DMS 273 treated with DMSO at 0.1 percent for 48 hours (cell line): ENCODE measurements at places on chromosomes 12 and 14.
A peak's percentile ranks its signal among the peaks of the same experiment; 100 is the strongest.

DNA sequence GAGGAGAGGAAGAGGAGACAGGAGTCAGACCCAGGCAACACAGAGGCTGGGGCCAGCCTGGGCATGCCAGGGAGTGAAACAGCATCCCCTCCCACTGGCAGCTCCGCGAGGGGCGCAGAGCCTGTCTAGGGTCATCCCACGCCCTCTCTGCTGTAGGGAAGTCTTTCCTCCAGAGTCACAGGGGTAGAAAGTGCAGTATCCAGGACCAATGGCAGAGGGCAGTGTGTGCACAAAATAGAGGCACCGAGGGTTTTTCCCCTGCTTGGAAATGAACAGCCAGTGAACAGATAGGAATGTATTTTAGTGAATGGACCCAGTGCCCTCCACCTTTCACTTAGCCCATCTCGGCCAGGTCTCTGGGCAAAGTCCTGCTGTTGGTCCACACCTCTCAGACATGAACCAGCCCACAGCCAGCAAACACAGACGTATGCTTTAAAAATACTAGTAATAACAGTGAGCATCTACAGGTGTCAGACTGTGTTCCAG is 9.4 kb upstream of the KRT74 start:
- DNase-seq: peak; percentile 33

DNA sequence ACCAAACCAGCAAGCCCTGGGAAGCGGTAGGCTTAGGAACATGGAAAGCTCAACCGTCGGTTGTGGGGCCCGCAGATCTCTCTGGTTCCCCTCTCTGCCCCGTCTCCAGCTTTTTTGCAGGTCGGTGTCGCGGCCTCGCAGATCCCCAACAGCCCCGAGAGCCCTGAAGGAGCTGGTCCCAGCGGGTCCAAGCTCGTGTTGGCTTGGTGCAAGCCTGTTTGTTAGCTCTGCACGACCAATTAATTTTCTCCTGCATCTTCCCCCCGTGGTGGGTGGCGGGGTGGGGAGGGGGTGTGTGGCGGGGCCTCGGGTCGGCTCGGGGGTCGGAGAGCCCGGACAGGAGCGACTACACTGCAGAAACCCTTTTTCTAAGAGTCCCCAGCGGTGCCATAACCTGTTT is 449 bp upstream of the SLC24A4 start:
- DNase-seq: no peak

DNA sequence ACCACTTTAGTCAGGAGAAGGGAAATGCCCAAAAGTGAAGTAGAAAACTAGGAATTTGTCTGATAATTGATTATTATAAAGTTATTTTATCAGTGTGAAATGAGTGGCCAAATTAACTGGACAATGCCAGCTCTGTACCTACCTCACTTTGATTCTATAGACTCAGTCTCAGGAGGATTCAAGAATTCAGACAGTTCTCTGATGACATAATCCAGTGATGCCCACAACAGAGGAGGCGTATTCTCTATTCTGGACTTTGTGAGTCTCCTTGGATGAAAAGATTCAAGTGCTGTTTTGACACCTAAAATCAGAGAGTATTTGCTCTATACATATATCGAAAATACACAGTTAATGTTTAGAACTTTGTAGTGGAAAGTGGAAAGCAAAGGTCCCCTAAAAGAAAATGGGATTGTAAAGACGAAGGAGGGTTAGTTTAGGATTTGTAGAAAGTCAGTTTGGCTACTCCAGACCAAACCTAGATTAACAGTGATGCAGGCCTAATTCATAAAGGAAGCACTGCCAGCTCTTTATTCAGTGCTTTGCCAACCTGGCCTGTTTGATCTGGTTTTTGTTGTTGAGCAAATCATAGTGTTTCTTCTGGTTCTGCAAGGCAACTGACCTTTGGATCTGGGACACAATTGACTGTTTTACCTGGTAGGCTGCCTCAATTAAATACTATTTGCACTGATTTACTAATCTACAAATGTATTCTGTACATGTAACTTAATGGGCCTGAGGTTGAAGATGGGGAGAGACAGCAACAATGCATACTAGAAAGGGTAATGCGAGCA is 67.4 kb downstream of the DAD1 start:
- no peak for DNase-seq

- no peak for DNase-seq
Measured at GRCh38 chr14:86723254-86723624, 1193.3 kb downstream of the FLRT2 start.

- DNase-seq: no peak
Measured at GRCh38 chr14:55912344-55912743, 205.9 kb upstream of the PELI2 start.

DNA sequence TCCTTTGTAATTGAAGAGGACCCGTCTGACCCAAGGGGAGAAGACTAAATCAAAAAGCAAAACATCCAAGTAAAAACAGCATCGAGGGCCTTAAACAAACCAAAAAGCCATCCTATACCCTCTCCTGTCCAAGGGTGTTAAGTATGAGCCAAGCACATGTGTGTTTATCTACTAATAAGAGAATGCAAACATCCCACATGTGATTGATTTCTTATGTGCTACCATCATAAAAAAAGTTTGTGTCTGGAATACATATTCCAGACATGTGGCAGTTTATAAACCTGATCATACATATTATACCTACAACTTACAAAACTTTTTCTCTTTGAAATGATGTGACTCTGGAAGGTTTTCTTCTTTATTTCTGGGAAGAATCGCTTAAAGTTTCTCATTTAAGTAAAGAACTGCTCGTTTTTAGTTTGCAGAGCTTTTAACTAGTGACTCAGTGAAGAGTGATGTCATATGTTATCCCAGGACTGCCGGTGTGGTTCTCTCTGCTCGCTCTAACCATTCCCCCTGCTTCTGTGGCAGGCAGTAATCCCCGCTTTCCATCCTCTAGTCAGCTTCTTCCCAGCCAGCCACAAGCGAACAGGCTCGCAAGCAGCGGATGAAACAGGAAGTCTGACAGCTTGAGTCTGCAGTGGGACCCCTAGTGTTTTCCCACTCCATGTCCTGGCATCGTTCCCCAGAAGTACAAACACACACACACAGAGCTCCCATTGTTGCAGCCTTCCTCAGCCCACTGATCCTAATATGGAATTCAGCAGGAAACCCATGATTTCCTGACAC is 431 bp upstream of the RHOJ start:
- peak; percentile 23 for DNase-seq

- DNase-seq: no peak
Measured at GRCh38 chr14:103633391-103633790, 4.4 kb downstream of the KLC1 start.

DNA sequence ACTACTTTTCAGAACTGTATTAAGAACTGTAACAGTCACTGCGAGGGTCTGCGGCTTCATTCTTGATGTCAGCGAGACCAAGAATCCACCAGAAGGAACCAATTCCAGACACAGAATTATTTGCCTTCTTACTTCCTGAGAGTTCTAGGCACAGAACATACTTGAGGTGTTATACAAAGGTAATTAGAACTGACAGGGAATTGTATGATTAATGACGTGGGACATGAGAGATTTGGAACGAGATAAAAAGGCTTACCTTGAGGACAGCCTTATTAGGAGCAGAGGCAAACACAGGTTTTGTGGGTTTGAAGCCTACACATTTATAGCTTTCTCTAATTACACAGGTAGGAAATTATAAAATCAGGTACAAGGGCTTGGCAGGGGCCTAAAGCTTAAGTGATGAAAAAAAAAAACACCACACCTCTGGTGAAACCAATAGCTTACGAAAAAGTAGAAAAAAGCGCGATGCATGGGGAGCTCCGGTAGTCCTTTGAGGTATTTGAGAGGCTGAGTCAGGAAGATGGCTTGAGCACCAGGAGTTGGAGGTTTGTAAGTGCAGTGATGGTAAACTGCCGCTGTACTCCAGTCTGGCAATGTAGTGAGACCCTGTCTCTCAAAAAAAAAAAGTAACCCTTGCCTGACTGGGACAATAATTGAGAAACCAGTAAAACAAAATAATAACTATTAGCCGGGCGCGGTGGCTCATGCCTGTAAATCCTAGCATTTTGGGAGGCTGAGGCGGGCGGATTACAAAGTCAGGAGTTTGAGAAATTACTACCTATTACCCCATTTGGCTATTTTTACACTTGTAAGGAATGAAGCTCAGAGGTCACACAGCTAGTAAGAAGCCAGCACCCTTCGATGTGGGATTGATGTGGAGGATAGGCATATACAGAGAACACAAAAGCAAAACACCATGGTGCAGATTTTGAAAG is 795 bp upstream of the ACOT2 start:
- DNase-seq: no peak

GRCh38 chr12:78035901-78036606 is 205.4 kb downstream of the NAV3 start:
- DNase-seq: no peak

DNA sequence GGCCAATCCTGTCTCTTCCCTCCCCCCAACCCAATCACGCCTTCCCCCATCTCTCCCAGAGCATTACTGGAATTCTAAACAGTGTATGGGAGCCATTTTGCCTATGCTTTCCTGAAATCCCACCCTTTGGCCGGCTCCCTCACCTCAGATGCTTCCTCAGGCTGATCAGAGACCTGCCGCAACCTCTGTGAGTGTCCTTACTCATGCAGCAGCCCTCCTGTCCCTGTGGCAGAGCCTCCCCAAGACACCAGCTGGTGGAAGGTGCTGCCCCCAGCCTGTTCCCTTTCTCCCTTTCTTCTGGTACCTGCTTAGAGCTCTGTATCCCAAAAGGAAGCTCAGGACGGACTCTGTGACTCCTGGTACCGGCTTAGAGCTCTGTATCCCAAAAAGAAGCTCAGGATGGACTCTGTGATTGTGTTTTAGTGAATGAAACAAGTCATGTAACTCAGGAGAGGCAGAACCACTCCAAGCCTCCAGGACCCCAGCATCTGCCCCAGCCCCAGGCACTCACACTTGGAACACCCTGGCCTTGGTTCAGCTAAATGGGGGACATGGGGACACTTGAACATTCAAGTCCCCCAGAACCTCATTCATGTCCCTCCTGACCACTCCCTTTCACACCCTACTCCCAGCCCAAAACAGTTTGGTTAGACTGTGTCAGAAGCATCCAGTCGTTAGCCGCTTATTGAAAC is 29.3 kb upstream of the RIN3 start:
- DNase-seq: no peak
